ENCODE measurements at places on chromosomes 1 and 21.
A peak's percentile ranks its signal among the peaks of the same experiment; 100 is the strongest.

DNA sequence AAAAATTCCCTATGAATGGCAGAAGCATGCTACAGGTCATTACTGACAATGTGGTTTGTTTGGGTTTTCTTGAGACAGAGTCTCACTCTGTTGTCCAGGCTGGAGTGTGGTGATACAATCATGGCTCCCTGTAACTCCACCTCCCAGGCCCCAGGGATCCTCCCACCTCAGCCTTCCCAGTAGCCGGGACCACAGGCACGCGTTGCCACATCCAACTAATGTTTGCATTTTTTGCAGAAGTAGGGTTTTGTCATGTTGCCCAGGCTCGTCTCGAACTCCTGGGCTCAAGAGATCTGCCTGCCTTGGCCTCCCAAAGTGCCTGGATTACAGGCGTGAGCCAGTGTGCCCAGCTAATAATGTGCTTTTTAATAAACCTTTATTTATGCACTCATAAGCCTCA lies 259.1 kb downstream of the NFIA start:
- DNase-seq: no peak

DNA sequence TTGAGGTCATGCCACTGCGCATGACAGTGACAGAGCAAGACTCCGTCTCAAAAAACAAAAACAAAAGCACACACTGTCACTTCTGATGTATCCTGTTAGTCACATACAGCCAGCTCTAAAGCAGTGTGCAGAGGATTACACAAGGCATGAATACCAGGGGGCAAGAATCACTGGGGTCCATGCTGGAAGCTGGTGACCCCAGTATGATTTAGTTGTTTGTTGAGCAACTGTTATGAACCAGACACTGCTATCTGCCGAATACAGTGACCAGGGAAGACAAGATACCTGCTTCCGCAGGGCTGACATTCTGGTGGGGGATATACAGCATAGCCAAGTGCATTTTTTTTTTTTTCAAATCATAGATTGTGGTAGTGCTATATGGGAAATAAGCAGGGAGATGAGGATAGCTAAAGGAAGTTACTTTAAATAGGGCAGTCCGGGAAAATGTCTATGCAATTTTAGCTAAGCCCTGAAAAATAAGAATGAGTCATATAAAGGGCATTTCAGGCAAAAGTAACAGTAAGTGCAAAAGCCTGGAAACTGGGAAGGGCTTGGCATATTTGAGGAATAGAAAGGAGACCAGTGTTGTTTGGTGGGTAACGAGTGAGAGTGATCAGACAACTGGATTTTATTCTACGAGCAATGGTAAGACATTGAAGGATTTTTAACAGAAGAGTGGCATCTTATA lies 69.7 kb downstream of the ADSS2 start:
- DNase-seq: peak; percentile 46

GRCh38 chr1:15023205-15023604 lies 130.3 kb upstream of the TMEM51 start:
- DNase-seq: no peak

DNA sequence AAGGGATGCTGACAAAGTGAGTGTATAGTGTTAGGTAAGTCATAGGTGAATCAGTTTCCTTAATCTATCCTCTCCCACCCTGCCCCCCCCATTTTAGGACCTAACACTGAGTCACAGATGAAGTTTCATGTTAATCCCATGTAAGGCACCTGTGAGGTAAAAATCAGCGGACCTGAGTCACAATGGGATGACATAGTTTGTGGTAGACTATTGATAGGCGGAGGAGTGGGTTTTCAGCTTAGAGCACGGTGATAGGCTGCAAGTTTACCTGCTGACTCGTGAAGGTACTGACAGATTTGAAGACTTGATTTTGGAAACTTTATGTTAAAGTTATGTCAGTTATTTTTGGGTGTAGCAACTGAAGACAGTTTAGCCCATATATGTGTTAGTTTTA lies 1.7 kb downstream of the TOR1AIP1 start:
- no peak for DNase-seq

DNA sequence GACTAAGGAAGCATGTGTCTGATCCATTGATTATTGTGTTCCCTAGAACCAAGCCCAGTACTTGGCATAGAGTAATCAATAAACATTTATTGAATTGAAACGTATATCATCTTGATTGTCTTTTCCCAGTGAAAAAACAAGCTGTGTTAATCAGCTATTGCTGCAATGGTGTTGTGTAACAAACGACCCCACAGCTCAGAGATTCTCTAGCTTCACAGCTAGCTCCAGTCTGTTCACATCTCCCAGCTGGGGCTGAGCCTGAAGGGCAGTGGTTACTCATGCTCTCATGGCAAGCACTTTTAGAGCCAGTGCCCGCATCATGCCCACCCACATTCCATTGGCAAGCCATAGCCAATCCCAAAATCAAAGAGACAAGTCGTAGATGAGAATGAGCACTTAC lies 237.4 kb upstream of the RAB4A start:
- no peak for DNase-seq

DNA sequence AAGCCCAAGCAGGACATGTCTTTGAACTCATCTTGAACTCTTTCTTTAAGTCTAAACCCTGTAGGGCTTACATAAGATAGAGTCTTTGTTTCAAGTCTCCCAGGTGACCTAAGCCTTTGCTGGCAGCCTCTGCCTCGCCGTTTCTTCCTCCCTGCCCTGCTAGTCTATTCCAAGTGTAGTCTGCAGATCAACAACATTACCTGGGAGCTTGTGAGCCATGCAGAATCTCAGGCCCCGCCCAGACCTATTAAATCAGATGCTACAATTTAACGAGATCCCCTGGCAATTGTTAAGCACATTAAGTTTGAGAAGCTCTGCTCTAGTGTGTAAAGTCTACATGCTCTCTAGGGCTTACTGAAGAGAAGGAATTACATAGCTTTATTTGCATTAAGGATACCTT lies 271.6 kb downstream of the PBX1 start:
- no peak for DNase-seq

GRCh38 chr1:7015022-7015421 lies 229.8 kb downstream of the CAMTA1 start:
- DNase-seq: no peak

- no peak for DNase-seq
Observed at GRCh38 chr1:200911361-200911760, 16.7 kb downstream of the INAVA start.

DNA sequence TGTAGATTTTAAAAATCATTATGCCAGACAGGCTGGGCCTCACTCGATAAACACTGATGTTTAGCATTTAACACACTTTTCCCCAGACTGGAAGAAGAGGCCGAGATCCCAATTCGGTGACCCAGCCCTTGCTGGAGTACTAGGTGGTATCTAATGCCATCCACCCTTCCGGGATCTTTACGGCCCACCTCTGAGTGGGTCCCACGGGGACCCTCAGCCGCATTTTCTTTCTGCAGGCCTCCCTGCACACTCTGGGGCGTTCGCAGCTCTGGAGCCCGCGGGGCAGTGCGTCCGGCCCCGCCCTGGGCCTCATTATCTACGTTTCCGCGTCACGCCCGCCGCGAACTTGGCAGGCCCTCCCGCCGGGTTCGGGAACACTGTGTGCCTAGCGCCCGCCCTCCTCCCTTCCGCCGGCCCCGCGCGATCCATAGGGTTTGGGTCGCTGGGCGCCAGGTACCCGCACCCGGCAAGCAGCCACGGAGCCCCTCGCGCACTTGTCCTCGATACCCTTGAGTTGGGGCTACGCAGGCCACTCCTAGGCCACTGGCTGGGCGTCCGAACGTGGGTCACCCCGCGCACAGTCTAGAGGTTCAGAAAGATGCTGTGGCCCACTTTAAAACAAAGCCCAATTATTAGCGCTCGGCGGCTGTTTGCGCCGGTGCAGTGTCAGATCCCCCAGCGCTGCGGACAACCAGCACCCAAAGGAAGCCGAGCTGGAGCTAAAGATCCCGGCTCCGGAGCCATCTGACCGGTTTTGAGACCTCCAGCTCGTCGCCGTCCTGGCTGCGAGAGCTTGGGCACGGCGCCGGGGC lies 950 bp upstream of the EVA1C start:
- DNase-seq: no peak

DNA sequence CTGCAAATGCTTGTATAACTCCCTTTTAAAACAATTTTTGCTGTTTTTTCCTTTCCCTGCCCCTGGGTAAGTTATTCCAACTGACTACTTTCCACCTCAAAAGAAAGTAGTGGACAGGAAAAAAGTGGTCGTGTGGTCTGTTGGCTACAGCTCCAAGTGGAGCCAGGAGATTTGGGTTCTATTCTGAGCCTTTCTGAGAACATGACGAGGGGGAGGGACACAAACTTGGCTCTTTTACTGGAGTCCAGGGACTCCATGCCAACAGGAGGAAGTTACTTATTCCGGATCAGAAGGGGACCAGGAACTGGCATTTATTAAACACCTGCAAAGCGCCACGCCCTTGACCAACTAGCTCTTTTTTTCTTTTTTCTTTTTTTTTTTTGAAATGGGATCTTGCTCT lies 79.0 kb upstream of the CAPZB start:
- no peak for DNase-seq

DNA sequence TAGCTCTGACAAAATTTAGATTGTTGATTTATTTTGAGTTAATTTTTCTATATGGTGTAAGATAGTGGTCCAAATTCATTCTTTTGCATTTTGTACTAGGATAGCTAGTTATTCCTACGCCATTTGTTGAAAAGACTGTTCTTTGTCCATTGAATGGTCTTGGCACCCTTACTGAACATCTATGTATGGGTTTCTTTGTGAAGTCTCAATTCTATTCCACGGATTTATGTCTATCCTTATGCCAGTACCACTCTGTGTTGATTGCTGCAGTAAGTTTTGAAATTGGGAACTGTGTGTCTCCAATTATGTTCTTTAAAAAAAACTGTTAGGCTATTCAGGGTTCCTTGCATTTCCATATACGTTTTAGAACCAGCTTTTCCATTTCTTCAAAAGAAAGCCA lies 145.7 kb downstream of the ZNF644 start:
- no peak for DNase-seq

- DNase-seq: peak; percentile 88
Observed at GRCh38 chr1:98210064-98210463, 289.2 kb upstream of the DPYD start.

- no peak for DNase-seq
Observed at GRCh38 chr1:31545927-31546540, 30.3 kb upstream of the TINAGL1 start.

GRCh38 chr1:86382878-86383277 lies 13.2 kb downstream of the ODF2L start:
- DNase-seq: no peak

- no peak for DNase-seq
Observed at GRCh38 chr1:231315887-231316286, 21.8 kb downstream of the EXOC8 start.

GRCh38 chr1:191852907-191853306 lies 305.4 kb upstream of the RGS18 start:
- no peak for DNase-seq

DNA sequence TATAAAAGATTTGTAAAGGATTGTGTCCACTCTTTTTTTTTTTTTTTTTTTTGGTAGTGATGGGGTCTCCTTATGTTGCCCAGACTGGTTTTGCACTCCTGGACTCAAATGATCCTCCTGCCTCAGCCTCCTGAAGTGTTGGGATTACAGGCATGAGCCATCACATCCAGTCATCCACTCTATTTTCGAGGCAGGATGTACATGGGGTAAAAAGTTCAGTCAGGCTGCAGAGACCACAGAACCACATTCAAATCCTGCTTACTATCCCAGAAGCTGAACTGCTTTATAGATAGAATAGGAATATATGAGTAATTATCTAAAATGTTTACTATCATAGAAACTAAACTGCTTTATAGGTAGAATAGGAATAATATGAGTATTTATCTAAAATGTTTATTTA lies 26.0 kb upstream of the KCNK2 start:
- DNase-seq: peak; percentile 78

GRCh38 chr21:31874812-31875212 lies 2.0 kb downstream of the HUNK start:
- no peak for DNase-seq

DNA sequence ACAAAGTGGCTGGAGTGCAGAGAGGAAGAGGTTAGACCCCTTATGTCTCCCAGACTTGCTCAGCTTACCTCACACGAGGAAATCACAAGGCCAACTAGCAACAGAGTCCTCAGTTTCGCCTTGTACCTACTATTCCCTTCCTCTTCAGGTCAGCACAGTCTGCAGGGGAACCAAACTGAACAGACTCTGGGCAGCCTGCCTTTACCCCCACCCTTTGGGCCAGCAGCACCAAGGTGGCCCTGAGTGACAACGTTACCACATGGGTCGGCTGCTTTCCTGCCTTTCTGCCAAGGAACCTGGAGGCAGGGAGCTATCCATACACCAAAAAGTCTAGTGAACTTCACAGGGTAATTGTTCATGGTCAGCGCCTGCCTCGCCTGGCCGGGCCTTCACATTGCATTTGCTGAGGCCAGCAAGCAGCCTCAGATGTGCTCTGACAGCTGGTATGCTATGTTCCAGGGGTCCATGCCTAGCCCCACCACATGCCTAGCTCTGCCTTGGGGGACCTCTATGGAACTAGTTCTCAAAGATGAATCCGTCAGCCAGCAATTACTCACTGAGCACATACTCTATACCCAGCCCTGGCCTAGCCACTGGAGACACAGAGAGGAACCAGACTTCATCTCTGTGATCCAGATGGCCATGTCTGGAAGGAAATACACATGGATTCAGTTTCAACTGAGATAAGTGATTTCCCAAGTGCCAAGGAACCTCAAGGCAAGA lies 69.6 kb downstream of the DMAP1 start:
- DNase-seq: no peak

- no peak for DNase-seq
Observed at GRCh38 chr1:211013346-211014240, 120.4 kb downstream of the KCNH1 start.

DNA sequence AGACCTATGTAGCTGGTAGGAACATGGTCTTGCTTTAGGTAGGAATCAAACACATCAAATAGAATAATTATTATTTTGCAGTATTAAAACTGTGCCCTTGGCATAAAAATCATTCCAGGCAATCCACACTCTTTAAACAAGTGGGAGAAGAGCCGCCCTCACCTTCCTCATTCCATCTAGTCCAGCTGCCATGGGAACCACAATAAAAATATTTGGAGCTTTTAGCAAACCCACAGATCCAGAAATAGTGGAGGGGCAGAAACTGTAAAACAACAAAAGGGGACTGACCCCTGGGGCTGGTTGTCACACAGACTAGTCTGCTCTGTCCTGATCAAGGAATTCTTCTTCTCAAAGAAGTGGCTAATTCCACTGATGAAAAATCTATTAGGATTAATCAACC lies 61.6 kb downstream of the PTPRC start:
- no peak for DNase-seq

DNA sequence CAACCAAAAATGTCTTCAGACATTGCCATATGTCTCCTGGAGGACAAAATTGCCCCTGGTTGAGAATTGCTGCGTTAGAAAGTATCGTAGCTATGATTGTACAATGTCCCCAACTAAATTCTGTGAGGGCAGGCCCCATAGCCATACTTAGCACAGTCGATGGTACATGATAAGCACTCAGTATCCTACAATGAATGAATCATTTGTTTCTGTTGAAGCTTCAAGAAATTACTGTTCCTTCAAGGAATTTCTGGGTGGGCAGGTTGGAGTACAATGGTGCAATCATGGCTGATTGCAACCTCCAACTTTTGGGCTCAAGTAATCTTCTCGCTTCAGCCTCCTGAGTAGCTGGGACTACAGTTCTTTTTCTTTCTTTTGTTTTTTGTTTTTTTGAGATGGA lies 4.7 kb downstream of the CAP1 start:
- no peak for DNase-seq
